ENCODE measurements at places on chromosomes 12 and 14.

- no peak for DNase-seq
These were observed 151.6 kb downstream of the DPF3 start for GRCh38 chr14:72742118-72742837.

DNA sequence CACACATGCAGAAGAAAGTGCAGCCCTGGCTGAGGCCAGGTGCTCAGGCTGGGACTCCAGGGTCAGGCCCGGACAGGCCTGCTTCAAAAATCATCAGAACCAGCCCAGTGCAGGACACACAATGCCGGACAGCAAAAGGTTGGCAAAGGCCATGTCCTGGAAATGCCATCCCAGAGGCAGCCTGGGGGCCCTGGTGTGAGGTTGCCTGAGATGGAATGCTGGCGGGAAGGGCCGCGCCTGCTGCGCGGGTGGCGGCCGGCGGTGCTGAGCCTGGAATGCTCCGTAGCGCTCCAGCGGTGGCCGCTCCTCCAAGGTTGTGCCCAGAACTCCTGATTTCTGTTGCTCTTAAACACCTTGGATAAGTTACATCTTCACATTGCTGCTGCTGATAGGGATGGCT, 21.7 kb upstream of the CRIP2 start:
- DNase-seq, result no peak

DNA sequence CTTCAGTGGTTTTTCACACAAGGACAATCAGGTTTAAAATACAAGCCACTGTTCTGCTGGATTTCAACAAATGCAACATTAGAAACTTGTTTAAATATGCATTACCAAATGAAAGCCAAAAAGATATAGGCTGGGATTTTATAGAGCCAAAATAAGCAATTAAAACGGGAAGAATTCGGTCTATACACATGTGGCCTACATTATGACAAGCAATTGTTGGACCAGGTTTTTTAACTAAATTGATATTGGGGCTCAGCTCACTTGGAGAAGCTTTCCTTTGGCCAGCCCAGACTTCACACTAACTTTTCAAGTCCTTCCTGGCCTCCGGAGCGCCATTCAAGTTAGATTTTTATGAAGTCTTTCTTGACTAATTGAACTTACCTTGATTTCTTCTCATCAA, 16.9 kb upstream of the PDE3A start:
- no peak for DNase-seq

GRCh38 chr12:44307506-44308168, 471.8 kb downstream of the TMEM117 start:
- DNase-seq, result no peak

- DNase-seq, result no peak
These were observed 175.5 kb downstream of the MED13L start for GRCh38 chr12:116101991-116102390.

GRCh38 chr12:86148071-86148470, 108.1 kb downstream of the MGAT4C start:
- DNase-seq, result no peak

GRCh38 chr12:100450735-100451134, 22.9 kb upstream of the NR1H4 start:
- no peak for DNase-seq

DNA sequence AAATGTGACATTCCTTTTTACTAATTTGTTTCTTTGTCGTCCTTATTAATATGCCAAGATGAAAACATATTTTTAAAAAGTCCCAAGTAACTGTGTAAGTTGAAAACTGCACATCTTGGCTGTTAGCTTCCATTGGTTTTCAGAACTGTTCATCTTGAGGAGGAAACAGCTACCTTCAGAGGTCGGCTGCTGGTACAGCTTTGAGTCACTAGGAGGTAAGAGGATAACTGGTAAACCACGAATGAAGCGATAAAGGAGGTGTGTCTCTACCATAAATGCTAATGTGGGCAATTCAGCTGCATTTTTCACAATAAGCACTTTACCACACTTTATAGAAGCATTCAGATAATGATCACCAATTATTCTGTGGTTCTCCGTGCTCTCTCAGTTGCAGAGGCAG, 137.5 kb upstream of the KRAS start:
- DNase-seq, result peak; percentile 26

GRCh38 chr12:26285401-26285800, 90.0 kb downstream of the SSPN start:
- DNase-seq, result no peak

DNA sequence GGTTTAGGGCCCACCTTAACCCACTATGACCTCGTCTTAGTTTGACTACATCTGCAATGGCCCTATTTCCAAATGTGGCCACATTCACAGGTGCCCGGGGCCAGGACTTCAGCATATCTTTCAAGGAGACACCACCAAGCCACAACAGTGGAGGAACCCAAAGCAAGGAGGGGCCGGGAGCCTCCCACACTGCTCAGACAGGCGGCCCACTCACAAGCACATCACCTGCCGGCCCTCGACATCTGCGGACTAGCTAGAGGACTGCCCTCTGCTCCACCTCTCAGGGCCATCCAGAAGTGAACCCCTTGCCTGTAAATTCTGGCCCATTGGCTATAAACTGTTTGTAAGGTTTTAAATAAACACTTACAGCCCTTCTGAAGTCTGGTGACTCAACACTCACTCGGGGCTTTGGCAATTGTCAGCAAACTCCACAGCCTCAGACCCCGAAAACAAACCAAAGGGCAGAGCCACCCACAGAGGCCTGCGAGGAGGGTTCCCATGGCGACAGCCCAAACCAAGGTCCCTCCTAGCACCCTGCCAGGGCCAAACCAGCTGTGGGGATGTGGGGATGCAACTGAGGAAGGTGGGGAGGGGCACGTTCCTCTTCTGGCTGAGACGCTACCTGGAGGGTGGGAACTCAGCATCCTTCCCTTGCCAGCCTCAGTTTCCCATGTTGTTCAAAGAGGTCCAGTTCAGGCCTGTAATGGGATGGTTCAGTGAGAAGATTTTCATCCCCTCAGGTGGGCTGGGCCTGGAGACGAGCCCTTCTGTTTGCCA, 95.8 kb downstream of the DICER1 start:
- DNase-seq, result no peak

DNA sequence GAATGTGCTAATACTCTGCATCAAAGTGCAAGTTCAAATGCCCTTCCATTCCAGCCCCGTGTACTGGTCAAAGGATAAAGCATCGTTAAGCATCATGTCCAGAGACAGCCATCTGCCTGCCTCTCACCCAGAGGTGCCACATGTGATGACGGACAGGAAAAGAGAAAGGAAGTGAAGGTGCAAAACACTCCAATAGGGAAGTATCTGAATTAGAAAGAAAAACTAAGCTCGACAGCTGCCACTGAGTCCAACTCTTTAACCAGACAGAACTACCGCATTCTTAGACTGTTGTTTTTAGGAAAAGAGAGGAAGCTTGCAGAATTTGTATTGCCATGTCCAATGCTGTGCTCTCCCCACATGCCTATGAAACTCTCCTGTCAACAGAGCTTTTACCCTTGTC, 465.0 kb upstream of the SOX5 start:
- no peak for DNase-seq

GRCh38 chr14:73977896-73978295, 27.8 kb downstream of the COQ6 start:
- DNase-seq, result no peak

DNA sequence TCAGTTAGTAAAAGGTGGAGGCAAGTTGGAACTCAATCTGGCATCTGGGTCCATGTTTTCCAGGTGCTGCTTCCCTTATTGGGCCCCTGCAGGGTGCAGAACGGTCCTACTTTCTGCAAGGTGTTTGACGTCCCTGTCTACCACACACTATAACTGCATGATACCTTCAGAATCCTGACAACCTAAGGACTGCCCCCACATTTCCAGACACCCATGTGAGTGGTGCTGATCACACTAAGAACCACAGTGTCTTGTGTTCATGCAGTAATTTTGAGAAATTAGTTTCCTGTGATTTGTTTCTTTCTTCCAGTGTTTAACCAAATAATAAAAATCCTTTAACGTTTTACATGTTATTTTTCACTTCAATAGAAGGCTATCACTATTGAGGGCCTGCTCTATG, 121.1 kb upstream of the MDM1 start:
- no peak for DNase-seq
